ENCODE measurements at places on chromosomes 5 and 9. TPM values are rescaled to one million over a fixed set of nuclear protein-coding genes. Genes with fewer than 3 reads are reported as not detected.

The THG1L gene
- polyA plus RNA-seq = 6.6 TPM

The ELAVL2 gene
- not detected for polyA plus RNA-seq

The CAMK4 gene
- polyA plus RNA-seq = 86.0 TPM

The RELL2 gene
- 3.8 TPM for polyA plus RNA-seq

The RGMB gene
- polyA plus RNA-seq = 4.2 TPM
